Stimulated activated CD8-positive, alpha-beta memory T cell treated with anti-CD3 and anti-CD28 coated beads, Interleukin-2, amount 100 ng/mL, for 1 hour (primary cell): ENCODE measurements at places on chromosomes 3 and 15.

DNA sequence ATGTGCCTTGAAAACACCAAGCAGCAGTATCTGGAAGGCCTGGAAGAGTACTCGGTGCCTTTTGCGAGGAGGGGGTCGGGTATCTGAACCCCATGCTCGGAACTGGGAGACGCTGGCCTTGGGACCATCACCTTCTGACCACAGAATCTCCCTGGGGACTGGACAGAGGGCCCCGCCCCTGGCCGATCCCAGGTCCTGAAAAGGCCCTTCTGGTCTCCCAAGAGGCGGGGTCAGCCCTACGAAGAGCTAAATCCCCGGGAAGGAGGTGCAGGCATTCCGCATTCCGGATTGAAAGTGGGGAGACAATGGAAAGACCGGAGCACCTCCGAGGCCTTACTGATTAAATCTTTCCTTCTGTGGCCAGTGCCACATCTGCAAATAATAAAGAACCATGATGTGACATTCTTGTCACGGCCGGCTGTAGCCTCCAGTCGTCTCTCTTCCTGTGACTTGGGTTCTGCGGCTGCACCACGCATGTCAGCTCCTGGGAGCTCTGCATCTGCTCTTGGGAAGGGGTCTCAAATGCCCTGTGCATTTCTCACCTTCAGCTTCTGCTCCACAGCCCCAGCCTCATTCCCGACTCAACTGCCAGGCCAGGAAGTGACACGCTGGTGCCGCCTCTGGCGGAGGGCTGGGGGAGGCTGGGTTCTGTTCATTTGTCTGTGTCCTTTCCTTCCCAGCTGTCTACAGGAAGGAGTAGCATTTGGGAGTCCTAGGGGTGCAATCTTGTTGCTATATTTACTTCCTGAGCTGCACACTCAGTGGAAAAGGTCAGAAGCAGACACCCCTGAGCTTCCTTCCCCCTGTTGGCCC, 173.5 kb downstream of the KLF13 start:
- DNase-seq = no peak

GRCh38 chr15:39851500-39852092, 68.5 kb downstream of the GPR176 start:
- DNase-seq = no peak

DNA sequence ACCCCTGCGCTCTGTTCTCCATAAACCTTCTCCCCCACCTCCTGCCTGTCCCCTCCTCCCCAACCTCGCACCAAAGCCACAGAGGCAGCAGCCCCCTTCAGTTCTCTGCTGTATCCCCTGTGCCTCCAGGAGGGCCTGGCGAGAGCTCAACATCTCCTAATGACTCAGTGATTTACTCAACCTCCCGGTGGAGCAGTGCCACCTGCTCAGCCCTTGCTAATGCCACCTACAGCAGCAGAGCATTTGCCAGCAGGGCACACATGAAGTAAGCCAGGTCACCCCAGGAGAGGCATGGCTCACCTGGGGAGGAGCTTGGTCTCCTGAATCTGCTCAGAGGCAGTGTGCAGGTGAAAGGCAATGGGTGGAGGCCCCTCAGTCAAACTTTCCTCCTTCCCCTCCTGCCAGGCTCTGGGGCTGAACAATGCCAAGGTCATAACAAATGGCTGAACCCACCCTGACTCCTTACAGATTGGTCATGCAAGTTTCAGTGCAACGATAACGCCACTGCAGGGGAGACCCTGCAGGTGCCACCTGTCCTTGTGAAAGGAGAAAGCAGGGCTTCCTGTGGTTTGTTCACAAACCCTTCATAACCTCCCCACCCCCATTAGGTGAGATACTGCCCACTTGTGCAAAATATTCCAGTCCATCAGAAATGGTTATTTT, 19.8 kb downstream of the TRPM1 start:
- DNase-seq = no peak

GRCh38 chr3:131957980-131958379, 76.8 kb downstream of the CPNE4 start:
- no peak for DNase-seq

- no peak for DNase-seq
These were observed 156.6 kb downstream of the SMAD6 start for GRCh38 chr15:66858423-66859207.

- no peak for DNase-seq
These were observed 223.8 kb downstream of the OPA1 start for GRCh38 chr3:193816656-193817311.

GRCh38 chr3:119637679-119638477, 22.5 kb downstream of the POPDC2 start:
- no peak for DNase-seq

DNA sequence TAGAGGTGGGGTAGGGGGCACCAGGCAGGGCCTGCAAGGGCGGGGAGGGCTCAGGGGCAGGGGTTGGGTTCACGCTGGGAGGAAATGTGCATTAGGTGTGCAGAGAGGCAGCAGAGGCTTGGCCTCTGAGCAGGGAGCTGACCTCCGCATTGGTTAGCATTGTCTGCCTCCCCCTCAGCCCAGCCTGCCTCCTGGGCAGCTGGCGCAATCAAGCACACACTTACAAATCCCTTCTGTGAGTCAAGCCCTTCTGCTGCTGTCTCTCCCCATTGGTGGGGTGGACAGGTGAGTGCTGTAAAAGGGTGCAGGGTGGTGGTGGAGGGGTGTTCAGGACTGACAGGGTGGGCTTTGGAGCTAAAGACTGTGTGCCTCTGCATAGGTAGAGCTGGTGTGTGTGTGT, 9.3 kb downstream of the LOXL1 start:
- no peak for DNase-seq

DNA sequence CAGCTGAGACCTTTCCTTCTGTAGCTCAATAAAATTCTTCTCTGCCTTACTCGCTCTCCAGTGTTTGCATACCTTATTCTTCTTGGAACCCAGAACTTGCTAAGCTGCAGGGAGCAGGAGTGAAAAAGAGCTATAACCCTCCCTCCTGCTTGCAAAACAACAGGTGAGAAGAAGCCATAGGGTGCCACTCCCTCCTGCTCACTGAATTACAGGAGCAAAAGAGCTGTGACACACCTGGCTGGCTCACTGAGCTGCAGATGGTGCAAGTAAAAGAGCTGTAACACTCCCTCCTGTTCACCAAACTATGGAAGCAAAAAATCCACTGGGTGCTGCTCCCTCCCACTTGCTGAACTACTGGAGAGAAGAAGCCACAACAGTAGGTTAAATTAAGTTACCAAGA, 44.2 kb upstream of the C2CD4B start:
- no peak for DNase-seq

DNA sequence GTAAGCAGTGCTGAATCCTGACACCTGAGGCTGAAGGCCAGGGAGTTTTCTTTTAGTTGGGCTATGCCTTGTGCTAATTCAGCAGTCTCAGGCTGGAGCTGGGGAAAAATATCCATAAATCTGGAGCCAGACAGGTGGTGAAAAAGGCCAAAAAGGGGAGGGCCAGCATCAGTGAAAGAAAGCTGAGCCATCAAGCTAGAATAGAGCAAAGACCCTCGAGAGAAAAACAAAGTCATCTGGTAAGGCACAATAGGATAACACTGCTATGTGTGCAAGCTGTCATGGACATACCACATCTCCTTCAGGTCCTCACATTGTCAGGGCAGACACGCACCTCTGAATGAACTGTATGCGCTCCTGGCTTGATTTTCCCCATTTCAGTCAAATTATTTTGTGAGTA, 687.9 kb downstream of the SQOR start:
- no peak for DNase-seq

GRCh38 chr3:115401851-115402501, 221.3 kb upstream of the GAP43 start:
- DNase-seq = no peak

GRCh38 chr15:69071260-69071659, 56.8 kb downstream of the NOX5 start:
- no peak for DNase-seq

DNA sequence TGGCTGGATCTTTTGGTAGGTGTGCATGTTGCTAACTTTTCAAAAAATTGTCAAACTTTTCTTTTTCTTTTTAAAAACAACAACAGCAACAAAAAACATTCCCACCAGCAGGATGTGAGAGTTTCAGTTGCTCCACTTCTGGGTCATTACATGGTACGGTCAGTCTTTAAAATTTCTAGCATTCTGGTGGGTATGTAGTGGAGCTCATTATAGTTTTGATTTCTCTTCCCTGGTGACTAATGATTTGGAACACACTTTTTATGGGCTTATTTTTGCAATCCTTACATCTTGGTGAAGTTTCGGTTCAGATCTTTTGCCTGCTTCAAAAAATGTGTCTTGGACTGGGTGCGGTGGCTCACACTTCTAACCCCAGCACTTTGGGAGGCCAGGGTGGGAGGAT, 19.3 kb downstream of the ATP1B3 start:
- no peak for DNase-seq

DNA sequence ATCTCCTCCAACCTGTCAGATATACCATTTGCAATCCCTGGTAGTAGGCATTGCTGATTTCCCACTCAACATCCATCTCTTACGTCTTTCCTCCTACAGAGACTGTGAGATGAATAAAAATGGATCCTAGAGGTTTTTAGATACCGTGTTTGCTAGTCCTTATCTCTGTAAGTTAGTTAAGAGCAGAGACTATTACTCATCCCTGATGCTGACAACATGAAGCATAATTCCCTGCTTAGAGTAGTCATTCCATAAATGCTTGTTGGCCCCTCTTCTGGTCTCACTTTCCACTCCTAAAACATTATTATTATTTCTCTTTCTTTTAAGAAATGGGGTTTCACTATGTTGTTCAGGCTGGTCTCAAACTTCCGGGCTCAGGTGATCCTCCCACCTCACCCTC, 136.2 kb downstream of the RTP4 start:
- no peak for DNase-seq

GRCh38 chr3:185781759-185782158, 43.1 kb downstream of the IGF2BP2 start:
- DNase-seq = no peak

- no peak for DNase-seq
These were observed 662.3 kb downstream of the NR2F2 start for GRCh38 chr15:96992817-96993216.

DNA sequence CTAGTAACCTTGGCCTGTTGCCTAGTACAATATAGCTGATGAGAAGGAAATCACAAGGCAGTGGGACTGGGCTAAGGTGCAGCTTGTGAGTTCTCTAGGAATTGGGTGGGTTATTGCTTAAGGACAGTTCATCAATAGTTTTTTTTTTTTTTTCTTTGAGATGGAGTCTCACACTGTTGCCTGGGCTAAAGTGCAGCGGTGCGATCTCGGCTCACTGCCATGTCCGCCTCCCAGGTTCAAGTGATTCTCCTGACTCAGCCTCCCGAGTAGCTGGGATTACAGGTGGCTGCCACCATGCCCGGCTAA, 11.5 kb downstream of the ACKR2 start:
- DNase-seq = no peak

DNA sequence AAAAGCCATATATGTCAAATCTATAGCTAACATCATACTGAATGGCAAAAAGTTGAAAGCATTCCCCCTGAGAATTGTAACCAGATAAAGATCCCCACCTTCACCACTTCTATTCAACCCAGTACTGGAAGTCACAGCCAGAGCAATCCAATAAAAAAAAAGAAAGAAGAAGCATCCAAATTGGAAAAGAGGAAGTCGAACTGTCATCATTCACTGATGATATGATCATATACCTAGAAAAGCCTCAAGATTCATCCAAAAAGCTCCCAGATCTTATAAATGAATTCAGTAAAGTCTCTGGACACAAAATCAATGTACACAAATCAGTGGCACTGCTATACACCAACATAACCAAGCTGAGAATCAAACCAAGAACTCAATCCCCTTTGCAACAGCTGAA, 97.4 kb downstream of the CBLB start:
- no peak for DNase-seq

GRCh38 chr3:190502946-190503345, 10.9 kb upstream of the IL1RAP start:
- DNase-seq = no peak

DNA sequence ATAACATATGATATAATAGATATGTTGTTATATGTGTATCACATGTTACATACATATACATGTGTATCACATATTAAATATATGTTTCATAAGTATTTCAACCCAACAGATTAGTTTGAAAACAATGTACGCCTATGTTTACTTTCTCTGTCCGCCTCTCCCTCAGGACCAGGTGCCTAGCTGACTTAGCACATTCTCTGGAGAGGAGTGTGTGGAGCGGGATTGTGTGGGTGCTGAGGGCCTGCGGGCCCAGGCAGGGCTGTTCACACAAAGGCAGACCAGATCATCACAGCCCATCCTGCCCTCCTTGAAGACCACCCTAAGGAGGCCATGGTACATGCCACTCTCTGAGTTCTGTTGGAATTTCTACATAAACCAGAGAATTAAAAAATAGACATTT, 81.0 kb downstream of the PLXNA1 start:
- no peak for DNase-seq

DNA sequence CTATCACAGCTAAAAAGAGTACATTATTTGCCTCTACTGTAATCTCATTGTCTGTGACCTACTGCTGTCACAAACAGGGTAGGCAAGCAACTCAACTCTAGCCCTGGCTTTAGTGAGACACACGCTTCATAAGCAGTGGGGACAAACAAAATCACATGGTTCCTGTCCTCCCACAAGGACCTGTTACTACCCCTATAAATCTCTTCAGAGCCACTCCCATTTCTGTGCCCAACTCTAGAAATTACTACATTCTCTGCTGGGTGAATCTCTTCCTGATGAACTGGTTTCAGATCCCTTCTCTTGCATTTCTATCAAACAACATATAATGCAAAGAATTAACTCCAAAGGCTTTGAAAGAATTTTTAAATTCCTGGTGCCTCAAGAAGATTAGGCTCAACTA, 117.3 kb downstream of the DMXL2 start:
- DNase-seq = no peak

DNA sequence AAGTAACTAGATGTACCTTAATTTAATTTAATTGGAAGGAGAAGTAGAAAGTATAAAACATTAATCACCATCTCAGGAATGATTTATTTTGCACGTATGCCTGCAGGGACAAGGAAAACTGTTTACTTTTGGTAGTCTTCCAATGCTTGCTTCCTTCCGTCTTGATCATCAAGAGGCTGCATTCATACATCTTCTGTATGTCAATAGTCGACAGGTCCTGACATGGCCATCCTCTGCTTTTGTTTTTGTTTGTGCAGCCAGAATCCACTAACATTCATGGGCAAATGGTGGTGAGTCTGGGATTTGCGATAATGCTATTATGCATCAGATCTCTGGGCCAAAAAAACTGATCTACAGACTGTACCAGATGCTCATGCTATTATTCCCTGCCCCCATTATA, 56.6 kb upstream of the ZPLD1 start:
- no peak for DNase-seq

- no peak for DNase-seq
These were observed 98.6 kb downstream of the NEO1 start for GRCh38 chr15:73150831-73151230.

DNA sequence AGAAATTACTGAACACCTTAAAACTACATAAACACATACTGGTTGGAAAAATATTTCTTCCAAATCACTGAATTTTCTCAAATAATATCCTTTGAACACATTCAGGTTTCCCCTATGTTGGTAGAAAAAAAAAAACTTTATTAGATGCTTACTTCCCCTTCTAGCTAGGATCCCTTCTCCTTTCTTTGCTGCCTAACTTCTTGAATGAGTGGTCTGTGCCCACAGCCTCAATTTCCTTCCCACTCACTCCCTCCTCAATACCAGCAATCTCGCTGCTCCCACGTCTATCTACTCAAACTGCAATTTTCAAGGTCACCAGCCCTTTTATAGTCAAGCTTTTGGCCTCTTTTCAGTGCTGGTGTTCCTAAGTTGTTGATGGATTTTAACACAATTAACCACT, 8.3 kb downstream of the CD200R1 start:
- no peak for DNase-seq

GRCh38 chr15:52805351-52806283, 15.5 kb upstream of the ONECUT1 start:
- no peak for DNase-seq
